Fibroblast of lung (primary cell): ENCODE measurements at places on chromosomes 1 and 21.

DNA sequence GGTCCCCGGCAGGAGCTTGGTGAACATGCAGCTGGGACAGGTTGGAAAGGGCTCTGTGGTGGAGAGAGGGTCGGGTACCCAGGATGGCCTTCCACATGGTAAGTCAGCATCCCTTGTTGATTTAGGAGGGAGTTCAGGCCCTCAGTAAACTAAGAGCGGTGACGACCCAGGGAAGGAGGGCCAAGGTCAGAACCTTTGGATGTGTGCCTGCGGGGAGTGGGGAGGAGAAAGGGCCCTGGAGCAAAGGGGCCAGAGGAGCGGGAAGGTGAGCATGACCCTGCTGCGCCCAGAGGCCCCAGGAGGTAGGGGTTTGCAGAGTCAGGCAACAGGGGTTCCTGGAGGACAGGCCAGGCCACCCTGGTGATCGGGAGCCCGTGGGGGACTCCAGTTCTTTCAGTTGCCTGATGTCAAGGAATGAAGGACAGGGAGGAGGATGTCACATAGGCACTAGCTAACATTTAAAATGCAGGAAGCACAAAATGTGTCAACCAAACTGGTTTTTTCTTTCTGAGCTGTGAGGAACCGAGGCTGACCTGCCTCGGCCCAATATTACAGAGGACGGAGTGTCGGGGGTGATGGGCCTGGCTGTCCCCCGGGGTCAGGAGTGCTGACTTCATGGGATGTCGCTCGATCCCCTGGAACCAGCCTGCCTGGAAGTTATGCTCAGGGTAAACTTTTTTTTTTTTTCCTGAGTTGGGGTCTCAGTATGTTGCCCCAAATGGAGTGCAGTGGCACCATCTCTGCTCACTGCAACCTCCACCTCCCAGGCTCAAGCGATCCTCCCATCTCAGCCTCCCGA is 117.4 kb upstream of the SLC45A1 start:
- no peak for DNase-seq

- DNase-seq = no peak
These were observed 85.2 kb downstream of the KIF1B start for GRCh38 chr1:10295481-10296085.

- DNase-seq = no peak
These were observed 376.3 kb upstream of the PRMT6 start for GRCh38 chr1:106680216-106680615.

- peak; percentile 69 for DNase-seq
These were observed 53.8 kb downstream of the MACF1 start for GRCh38 chr1:39258146-39258924.

- DNase-seq = no peak
These were observed 14.0 kb downstream of the ATP1A2 start for GRCh38 chr1:160129558-160129957.

GRCh38 chr1:115807723-115808122 is 33.2 kb downstream of the NHLH2 start:
- peak; percentile 59 for DNase-seq
